ENCODE measurements at places on chromosomes 16 and 17.

- peak; percentile 50 for DNase-seq
Measured at GRCh38 chr17:80457236-80457856, 19.1 kb downstream of the NPTX1 start.

DNA sequence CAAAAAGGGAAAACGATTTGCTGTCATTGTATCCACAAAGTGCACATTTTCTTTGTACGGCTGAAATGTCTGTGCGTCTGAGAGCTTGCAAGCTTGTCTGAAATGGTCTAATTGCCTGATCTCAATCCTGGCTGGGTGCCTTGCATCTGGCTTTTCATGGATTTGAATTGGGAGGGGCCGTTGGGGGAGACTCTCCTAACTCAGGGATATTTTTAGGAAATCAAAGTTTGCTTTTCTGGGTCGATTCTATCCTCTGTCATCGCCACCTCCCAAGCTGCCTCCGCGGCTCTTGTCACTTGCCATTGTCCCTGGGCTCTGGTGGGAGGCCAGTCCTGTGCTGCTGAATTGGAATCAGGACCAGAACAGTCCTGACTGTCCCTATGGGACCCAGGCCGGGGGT, 33.3 kb upstream of the MGAT5B start:
- no peak for DNase-seq

DNA sequence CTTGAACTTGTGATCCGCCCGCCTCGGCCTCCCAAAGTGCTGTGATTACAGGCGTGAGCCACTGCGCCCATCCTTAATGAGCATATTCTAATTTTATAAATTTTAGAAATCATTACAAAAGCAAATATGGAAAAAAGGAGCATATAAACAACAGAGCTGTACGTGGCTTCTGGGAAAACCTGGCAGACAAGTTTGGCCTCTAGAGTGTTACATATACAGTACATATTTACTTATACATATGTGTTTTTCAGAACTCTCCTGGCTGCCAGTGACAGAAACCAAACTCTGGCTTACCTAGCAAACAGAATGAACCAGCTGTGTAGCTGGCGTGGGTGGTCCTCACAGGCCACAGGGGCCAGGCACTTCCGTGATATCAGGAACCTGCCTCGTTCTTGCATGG, 10.1 kb downstream of the DRC3 start:
- no peak for DNase-seq

DNA sequence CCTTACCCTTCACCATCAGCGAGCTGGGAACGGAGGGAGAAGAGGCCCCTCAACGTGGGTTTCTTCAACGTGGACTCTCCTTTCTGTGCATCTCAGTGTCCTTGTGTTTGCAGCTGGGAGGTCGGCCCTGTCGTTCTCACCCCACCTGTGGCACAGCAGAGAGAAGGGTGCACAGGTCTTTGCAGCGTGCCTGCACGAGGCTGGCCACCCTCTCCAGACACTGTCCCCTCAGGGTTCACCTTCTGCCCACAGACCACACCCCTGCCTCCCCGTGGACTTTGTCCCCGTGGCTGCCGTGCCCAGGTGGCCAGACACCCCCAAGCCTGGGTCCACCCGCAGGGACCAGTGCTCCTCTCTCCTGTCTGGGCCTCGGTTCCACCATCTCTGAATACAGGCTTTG, 7.3 kb upstream of the WDR45B start:
- DNase-seq, result no peak

DNA sequence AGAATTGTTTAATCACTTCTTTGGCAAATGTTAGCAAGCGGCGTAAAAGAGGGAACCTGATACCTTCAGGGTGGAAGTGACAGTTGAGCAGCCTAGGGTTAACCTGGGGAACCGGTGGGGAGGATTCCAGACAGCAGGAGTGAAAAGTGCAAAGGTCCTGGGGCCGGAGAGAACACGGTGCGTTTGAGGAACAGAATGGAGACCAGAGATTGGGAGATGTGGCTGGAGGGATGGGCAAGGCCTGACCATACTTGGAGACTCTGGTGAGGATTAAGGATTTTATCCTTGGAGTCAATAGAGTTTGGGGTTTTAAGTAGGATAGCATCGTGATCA, 2.3 kb upstream of the ZNF500 start:
- no peak for DNase-seq

- no peak for DNase-seq
Measured at GRCh38 chr16:63629272-63629671, 1492.6 kb downstream of the CDH11 start.

- no peak for DNase-seq
Measured at GRCh38 chr16:27745348-27745747, 195.4 kb downstream of the KATNIP start.

GRCh38 chr16:65559846-65560245, 438.0 kb upstream of the CDH11 start:
- DNase-seq, result no peak

DNA sequence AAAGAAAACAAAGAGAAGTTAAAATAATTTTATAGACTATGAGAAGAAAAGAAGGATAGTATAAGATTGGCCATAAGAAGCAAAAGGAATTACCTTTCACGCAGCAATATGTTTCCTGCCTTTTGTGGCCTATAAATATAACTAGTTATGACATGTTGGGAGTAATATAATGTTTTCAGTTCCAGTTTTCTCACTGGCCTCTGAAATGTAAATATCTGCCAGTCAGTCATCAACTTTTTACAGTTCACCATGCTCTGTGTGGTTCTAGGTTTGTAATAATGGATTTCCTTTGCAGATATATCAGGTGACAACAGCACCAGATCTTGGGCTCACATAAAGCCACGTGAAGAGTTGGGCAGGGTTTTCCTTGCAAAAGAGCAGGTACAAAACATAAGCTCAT, 94.3 kb downstream of the ABCA8 start:
- no peak for DNase-seq

DNA sequence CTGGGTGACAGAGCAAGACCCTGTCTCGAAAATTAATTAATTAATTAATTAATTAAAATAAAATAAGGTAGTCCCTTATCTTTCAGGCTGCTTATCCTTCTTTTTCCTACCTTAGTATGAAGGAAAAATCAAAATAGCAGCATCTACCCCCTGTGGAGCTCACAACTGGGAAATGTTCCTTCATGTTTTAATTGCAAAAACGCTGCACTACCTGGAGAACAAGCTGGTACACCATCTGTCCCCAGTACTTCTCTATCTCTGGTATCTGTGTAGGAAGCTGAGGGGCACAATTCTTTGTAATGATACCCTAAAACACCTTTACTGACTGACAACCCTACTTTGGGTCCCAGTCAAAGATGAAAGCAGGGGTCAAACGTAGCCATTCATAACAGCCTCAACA, 55.1 kb upstream of the MNT start:
- DNase-seq, result no peak

DNA sequence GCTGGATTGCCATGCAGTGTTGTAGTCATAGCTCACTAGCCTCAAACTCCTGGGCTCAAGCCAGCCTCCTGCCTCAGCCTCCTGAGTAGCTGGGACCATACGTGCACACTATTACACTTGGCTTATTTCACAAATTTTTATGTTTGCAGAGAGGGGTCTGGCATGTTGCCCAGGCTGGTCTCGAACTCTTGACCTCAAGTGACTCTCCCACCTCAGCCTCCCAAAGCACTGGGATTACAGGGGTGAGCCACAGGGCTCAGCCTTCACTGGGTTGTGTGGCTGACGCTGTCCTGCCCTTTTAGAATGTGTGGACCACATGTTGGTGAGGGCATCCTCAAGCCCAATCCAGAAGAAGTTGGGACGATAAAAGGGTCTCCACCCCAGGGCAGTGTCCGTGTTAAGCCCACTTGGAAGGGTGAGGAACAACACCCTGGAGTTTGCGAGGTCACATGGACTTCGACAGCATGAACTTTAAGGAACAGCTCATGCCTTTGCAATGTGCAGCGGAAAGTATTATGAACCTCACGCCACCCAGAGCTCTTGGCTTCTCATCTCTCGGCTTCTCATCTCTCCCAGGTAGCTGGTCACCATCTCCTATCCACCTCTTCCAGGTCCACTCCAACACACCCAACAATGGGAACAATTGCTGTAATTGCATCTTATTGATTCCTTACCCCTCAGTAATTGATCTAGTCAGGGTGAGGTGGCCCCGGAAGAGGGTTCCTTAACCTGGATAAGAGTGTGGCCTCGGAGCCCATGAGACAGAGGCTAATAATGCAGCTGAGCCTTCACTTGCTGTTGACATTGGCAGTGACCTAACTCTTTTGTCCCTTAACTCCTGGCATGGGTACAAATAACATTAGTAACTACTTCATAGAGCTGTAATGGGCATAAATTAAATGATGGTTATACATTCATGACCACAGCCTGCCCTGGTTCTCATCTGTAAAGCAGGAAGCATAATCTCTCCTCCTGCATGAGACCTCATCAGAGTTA, 6.7 kb downstream of the FOXL1 start:
- DNase-seq, result no peak

DNA sequence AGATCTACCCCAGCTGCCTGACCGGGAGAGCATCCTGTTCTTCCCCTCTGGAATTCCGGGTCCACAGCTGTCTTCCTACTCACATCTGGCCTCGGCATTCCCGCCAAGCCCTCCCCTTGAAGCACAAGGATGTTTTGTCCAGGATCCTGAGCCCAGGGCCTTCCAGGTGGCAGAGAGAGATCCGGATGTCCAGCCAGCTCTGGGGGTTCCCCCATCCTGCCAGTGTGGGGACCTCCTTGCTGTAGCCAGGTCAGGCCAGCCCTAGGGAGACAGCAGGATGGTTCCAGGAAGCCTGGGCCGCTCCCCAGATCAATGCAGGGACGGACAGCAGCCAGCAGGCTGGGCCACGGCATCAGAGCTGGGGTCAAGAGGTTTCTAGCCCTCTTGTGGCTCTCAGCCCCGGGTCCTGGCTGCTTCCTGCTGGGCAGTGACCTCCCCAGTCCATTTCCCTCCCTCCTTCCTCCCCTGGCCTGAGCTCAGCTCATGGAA, 55.3 kb downstream of the SOCS3 start:
- DNase-seq, result no peak

DNA sequence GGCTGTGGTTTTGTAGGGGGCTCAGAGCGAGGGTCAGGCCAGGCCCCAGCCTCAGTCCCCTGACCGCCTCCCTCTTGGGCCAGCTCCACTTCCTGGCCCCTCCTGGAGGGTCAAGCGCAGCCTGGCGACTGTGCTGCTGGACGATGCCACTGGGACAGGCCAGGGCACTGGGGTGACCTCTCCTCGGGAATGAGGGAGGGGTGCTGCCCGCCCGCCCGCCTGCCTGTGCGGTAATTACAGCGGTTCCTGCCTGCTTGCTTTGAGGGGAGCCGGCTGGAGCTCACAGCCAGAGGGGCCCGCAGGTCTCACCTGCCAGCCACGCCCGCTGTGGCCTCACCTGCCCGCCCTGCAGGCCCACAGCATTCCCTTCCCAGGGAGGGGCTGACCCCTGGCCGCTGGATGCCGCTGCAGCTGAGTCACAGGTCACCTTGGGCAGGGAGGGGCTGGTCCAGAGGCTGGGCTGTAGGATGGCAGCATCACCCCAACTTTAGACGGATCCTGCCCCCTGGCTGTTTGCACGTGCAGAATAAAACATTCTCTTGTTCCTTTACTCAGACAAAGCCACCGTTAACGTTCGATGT, 76.7 kb upstream of the CBX4 start:
- peak; percentile 56 for DNase-seq

DNA sequence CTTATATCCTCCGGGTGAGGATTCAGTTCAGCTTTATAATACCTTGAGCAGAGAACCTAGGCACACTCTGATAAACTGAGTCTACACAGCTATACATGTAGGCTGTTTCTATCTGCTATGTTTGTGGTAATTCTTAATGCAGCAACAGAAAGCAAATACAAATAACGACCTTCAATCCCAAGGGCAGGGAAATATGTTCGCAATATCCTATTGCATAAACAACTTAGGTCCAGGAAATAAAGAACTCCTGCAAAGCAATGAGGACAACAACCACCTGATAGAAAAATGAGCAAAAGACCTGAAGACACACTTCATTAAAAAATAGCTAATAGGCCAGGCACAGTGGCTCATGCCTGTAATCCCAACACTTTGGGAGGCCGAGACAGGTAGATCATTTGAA, 213.3 kb downstream of the CPPED1 start:
- no peak for DNase-seq

GRCh38 chr17:28577466-28577824, 750 bp upstream of the ALDOC start:
- no peak for DNase-seq

DNA sequence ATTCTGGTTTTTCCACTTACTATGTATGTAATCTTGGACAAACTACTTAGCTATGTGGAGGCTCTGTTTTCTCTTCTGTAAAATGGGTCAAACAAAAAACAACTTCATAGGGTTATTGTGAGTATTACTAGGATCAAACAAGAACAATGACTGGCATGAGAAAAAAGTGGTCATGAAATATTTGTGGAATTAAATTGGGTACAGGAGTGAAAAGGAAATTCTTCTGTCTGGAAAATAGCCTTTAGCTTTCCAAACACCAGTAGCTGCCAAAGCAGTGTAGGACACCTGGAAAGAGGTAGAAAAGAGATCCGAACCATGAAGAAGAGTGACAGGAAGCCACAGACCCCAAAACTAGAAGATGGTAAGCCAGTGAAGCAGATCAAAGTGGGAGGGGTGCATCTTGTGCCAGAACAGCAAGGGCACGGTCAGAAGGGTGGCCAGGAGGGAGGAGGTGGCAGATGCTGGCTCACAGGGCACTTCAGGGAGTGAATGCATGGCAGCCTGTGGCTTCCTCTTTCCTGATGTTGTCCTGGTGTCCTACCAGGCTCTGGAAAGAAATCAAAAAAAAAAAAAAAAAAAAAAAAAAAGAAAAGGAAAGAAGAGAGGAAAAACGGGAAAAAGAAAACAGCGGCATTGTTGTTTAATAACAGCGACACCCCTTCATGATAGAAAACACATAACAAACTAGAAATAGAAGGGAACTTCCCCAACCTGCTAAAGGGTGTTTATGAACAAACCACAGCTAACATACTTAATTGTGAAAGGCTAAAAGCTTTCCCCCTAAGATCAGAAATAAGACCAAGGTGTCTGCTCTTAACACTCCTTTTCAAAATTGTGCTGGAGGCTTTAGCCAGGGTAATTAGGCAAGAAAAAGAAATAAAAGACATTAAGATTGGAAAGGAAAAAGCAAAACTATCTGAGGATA, 67.9 kb downstream of the PCTP start:
- DNase-seq, result no peak

DNA sequence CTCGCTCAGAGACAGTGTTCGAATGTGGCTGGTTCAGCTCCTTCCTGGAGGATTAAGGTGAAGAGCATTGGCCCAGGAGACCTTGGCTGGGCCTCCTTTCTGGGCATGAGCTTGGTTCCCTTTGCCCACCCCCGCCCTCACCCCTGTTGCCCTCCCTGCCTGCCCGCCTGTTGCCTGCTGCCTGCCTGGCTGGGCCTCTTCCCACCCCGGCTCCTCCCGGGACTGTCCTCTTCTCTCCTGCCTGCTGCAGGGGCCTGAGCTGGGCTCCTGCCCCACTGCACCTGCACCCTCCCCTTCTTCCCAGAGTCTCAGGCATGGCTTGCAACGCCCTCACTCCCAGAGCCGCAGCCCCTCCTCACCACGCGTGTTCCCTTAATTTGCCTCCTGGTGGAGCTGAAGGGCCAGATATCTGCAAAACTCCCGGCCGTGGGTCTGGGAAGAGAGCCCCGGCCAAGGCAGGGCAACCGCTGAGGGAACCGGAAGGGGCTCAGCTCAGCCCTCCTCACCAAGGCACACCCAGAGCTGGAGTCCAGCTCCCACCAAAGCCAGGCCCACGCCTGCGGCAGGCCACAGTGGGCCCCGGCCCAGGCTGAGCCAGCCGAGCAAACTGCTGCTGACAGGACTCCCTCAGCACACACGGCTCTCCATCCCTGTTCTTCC, 31.2 kb downstream of the MNT start:
- no peak for DNase-seq
